C1 segment of cervical spinal cord (tissue), 14 donors: ENCODE measurements at places on chromosomes 16 and 17.

- DNase-seq, result no peak
These were observed 48.1 kb upstream of the KSR1 start for GRCh38 chr17:27407916-27408864.

- DNase-seq, result no peak
These were observed 17.4 kb downstream of the COL1A1 start for GRCh38 chr17:50184064-50184463.

GRCh38 chr17:1091900-1092299 is 87.9 kb downstream of the ABR start:
- no peak for DNase-seq

GRCh38 chr16:70438969-70439862 is at the start of gene ST3GAL2:
ST3GAL2 (minus strand) TSS chr16:70439100; CDS start chr16:70398530, 40,570 bp downstream.
- DNase-seq, result peak; percentile 69

DNA sequence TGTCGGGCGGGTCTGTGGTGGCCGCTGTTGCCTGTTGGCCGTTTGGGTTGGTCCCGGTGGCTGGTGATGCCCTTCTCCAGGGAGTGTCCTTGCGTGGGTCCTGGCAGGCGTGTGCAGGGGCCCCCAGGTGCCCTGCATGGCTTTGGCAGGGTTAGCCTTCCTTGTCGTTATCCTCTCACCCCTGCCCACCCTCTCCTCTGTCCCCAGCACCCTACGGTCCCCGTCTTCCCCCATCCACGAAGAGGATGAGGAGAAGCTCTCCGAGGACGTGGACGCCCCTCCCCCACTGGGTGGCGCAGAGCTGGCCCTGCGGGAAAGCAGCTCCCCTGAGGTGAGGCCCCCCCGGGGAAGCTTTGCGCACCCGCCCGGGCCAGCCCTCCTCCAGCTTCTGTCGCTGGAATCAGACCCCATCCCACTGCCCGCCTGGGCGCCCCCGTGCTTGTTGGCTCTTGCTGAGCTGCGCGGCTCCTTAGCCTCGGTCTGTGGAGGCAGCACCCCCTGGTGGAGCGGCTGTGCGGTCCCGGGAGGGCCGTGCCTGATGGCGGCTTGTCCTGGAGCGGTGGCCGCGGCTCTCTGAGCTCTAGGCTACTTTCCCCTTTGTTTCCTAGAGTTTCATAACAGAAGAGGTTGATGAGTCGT is 10.6 kb upstream of the NUDT16L1 start:
- peak; percentile 27 for DNase-seq

DNA sequence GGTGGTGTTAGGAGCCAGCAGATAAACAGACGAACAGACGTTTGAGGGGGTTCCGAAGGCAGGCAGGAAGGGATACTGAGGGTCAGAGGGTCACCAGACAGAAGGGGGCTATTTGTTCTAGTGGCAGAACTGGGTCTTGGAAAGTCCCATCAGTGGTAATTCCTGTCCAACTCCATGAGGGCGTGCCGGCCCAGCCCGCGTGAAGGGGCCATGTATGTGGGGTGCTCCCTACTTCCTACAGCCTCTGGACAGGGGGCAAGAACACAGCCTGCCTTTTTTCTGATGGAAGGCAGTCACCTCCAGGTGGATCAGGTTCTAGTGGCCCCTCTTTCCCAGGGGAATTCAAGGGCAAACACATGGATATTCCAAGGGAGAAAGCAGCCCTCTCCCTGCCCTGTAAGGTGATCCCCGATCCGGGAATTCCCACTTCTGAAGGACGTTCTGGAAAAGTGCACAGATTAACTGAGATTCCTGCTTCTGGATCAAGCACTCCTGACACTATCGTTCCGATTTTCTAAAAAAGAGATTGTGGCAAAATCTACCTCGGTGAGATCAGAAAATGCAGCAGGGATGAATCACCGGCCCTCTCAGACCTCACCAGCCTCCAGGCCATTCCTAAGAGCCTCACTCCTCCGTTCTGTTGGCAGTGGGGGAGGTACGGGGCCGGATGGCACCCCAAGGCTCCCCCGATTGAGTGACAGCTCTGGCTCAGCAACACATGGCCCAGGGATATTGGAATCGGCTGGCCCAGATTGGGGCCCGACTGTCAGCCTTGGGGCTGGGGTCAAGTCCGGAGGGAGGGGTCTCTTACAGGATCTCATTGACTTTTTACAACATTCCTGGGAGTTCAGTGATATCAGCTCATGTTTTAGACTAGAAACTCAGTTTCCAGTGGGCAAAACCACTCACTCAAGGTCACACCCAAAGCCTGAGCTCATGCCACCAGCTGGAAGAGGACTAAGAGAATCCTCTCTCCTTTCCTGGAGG is 12.4 kb downstream of the STX1B start:
- no peak for DNase-seq

GRCh38 chr16:70163596-70163995 is 10.0 kb upstream of the CLEC18C start:
- DNase-seq, result no peak

DNA sequence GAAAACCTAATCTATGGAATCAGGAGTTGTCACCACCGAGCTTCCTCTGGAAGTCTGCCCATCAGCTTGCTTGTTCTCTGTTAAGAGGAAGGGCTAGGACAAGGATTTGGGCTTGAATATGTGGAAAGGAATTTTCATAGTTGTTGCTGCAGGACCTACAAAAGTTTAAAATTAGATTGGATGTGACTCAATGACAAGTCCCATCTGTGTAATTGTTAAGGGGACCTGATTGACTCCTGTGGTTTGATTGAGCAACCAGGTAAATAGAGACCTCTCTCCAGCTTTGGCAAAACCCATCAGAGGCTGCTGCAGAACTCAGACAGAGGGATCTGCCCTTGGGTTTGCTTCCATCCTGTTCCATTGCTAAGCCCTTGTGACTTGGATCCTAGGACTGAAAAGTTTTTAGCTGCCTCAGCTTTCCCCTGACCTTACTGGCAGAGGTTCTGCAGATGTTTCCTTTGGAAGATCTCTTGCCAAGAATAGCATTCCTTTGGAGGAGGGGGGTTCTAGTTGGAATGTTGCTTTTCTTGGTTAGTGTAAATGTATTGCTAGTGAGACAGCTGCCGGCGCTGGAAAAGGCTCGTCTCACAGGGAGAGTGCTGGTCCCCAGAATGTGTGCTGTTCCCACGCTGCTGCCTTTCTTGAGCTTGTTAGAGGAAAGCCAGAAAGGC is 50.0 kb downstream of the SF3B3 start:
- no peak for DNase-seq
